ENCODE measurements at places on chromosomes 16 and 17.

DNA sequence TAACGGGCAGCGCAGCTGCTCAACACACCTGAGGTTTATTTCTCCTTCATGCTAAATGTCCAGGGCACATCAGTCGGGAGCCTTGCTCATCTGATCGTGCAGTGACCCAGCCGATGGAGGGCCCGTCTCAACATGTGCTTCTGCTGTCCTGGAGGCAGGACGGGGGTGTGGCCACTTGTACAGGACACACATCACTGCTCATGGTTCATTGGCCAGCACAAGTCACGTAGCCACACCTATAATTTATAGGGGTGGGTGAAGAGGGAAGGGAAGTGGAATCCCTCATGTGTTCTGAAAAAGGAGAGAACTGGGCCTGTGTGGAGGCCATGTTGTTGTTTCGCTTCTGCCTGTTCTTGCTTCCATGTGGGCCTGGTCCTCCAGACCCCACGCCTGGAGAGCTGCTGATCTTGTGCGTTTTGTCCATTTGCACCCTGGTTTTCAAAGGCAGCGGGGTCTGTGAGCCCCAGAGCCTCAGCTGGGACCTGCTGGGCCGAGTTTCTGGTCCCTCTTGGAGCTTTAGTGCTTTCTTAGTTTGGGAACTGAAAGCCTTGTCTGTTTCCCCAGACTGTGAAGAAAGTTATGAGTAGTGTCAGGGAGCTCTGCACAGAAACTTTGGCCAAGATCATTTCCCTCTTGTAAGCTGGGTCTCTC, 60.5 kb downstream of the CMIP start:
- DNase-seq = peak; percentile 84

GRCh38 chr17:41538565-41538991, 10.5 kb upstream of the KRT19 start:
- DNase-seq = no peak

DNA sequence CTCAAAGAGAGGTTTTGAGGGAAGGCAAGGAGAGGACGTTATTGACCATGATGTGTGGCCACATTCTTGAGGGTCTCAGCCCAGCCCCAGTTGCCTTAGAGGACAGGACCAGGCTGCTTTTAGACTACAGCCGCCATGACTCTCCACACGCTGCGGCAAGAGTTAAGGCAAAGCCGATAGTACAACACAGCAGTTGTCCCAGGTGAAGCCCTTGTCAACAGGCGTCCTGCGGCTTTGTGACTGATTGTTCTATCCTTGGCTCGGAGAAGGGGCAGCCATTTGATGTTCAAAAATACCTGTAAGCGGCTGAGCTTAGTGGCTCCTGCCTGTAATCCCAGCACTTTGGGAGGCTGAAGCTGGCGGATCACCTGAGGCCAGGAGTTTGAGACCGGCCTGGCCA, 28.8 kb downstream of the TMEM92 start:
- no peak for DNase-seq

GRCh38 chr16:47258874-47259461, 115.2 kb upstream of the NETO2 start:
- DNase-seq = peak; percentile 31

DNA sequence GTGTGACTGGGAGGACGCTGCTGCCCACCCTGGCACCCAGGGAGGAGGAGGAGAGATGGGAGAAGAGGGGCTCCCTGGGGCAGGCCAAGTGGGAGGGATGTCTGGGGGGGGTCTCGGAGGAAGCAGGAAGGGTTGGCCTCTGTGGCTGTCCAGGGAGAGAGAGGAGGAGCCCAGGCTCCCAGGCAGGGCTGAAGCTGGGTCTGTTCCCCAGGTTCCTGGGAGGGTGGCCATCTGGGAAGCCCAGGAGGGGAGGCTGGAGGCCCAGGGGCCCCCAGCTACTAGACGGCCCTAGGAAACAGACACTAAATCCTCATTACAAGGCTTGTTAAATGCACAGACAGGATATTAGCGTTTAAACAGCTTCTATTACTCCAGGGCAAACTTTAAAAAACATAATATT, 139.8 kb downstream of the ENGASE start:
- DNase-seq = no peak

DNA sequence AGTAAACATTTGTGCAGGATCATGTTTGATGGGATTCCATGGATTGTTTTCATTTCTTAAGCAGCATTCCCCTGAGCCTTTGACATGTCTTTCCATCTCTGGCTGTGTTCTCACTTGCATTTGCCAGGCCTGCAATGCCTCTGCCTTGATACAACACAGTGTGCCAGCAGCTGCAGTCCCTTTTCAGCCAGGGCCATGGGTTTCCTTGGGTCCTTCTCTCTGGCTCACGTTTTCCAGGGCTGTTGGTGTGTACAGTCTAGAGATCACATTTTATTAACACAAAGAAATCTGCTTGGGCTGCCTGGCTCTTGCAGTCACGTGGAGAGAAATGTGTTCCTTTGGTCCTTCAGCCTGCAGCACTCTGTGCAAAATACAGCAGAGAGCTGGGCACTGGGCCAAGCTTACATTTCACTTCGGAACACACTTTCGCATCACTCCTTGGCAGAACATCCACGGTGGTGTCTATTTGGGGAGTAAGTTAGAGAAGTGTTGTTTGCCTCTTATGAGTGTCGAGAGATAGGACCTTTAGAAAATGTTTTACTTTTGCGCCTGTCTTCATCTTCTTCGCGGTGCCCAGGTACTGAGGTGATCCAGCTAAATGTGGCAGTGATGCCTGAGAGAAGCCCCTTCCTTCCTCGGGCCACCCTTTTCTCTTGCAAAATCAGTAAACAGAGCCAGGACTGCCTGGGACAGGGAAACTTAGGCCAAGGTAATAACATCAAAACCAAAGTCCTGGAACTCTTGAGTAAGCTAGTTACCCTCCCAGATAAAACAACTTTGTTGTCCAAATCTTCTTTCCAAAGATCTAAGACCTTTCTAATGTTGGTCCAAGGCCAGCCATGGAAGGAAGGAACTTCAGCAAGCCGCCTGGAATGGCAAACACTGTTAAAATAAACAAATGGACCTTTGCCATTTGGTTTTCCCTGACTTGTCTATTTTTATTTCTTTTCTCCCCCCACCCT, 20.9 kb downstream of the HLF start:
- no peak for DNase-seq

DNA sequence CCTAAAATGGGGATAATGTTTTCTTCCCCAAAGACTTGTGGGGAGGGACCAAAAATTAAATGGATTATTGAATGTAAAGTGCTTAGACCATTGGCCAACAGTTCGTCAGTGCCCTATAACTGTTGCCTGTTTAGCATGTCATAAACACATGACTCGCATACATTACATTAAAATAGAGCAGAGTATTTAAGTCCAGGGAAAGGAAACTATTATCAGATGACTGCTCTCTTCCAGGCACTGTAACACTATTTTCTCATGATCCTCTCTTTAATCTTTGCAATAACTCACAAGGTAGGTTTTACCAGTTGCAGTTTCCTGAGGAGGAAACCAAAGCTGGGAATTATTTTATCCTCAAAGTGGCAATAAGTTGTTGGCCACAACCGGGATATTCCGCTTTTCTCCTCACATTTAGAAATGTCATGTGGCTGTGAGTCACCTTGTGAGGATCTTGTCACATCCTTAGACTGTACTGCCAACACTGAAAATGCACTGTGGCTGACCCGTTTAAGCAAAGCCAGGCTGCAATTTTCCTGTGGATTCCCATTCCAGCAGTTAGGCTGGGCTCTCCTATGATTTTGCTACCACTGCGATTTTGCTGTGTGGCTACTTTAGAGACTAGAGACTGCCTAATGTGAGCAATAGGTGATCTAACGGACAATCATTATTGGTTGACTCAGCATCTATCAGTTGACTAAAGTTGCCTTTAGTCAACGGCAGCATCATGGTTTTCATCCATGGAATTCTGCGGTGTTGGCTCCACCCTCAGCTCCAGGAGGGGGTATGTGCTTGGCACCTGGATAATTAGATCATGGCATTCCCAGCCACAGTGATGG, 58.3 kb upstream of the DHX40 start:
- no peak for DNase-seq

- no peak for DNase-seq
These were observed 124.5 kb upstream of the CCL2 start for GRCh38 chr17:34130544-34130943.

DNA sequence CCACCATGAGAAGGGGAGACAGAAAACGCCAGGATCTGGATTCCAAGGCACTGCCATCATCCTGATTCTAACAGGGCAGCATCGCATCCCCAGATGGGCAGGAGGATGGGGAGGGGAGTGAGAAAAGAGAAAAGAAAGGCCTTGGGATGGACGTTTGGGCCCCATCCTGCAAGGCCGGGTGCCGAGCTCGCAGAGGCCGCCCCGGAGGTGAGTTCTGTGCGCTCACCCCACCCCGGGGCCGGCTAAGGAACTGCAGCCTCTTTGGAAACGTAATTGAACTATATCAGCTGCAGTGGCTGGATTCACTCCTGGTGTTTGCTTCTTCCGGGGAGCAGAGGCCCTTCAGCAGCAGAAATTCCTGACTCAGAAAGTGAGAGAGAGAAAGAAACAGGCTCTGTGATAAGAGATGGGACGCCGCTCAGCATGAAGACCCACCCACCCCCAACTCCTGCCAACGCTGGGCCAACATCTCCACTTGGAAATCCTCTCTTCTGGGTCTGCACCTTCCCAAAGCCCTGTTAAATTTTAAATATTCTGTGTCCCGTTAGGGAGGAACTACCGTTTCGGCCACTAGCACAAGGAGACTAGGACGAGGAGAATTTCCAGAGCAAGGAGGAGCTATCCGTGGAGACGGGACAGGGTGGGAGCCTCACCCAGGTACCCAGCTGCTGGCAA, 8.5 kb upstream of the SSTR2 start:
- peak; percentile 83 for DNase-seq

DNA sequence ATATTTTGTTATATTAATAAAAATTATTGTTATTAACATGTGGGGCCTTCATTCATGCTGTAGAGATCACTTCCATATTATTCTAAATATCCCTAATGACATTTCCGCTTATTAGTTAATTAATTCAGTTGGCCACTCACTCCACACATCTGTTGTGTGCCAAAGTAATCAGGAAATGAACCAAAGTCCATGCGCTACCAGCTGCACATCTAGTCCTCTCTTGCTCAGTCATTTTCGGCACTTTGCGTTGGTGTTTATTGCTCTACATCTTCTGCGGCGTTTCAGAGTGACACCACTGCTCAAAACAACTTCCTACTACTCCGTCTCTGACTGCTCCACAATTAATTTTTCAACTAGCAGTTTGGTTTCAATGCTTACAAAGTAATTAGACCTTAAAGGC, 101.4 kb upstream of the ZFHX3 start:
- no peak for DNase-seq

DNA sequence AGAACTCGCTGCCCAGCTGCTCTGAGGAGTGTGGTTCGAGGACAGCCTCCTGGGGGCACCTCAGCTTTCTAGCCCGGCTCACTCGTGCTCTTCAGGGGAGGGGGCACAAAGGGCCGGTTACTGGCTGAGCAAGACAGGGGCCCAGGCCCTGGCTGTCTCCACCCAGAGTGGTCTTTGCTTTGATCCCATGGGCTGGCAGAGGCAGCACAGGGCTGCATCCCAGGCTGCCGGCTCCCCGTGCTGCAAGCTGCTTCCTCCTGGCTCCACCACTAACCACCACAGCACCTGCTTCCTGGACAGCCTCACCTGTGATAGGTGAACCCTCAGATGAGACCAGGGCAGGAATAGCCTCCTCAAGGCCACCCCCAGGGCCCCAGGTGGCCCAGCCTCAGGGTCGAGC, 6.8 kb downstream of the SPPL2C start:
- no peak for DNase-seq

- no peak for DNase-seq
These were observed 69.4 kb upstream of the NKD1 start for GRCh38 chr16:50478773-50479149.

DNA sequence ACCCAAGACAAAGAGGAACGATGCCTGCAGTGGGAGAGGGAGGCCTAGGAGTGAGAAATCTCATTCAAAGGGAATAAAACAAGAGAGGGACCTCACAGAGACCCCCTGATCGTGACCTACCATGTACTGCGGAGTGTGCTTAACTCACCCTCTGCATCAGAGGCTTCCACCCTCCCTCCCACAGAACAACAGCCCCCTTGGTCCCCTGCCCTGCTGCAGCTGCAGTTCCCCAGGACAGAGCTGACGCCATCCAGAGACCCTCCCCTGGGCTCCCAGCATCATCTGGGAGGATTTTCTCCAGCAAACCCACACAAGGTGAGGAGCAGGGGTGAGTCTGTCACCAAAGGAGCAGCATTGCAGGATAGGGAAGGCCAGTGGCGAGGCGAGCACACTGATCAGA, 39.8 kb downstream of the TLE7 start:
- no peak for DNase-seq

DNA sequence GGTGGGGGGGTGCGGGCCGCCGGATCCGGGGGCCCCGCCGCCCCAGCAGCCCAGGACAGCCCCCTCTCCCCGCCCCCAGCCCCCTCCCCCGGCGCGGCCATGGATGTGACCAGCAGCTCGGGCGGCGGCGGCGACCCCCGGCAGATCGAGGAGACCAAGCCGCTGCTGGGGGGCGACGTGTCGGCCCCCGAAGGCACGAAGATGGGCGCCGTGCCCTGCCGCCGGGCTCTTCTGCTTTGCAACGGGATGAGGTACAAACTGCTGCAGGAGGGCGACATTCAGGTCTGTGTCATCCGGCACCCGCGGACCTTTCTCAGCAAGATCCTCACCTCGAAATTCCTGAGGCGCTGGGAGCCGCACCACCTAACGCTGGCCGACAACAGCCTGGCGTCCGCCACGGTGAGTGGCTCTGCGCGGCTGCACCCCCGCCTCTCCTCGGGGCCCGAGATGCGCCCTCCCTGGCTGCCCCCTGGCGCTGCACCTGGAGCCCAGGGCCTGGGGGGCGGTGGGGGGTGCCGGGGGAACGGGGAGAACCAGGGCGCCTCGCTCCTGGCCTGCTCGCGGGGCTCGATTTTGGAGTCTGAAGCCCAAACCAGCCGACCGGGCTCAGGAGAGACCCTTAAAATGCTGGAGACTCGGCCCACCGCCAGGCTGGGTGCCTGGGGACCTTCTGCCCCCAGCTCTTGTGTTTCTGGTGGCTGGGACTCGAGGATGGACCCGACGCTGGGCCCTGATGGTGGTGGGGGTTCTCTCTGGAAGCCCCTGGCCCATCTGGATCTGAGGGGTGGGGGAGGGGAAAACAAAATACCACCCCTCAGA, 744 bp downstream of the CMIP start:
- DNase-seq = peak; percentile 77

- peak; percentile 83 for DNase-seq
These were observed 503 bp downstream of the C16orf54 start for GRCh38 chr16:29745121-29745852.

Measured in GM13976 (cell line).